ENCODE measurements at places on chromosomes 5 and 9. TPM values are rescaled to one million over a fixed set of nuclear protein-coding genes. Genes with fewer than 3 reads are reported as not detected.

The SLC6A7 gene
- not detected for total RNA-seq

The PCDHGB4 gene
- total RNA-seq = 1.7 TPM

The SPATA31A5 gene
- total RNA-seq = not detected

DNA sequence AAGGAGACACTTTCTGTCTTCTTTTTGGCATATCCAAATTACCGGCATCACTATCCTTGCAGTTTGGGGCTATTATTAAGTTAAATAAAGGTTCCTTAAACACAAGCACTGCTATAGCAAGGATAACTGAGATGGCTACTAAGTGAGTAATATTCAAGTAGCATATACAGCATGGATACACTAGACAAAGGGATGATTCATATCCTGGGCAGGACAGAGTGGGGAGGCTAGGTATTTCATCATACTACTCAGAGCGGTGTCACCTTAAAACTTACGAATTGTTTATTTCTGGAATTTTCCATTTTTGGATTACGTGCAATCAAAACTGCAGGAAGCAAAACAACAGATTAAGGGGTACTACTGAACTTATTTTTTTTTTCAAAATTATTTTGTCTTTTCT is 54.1 kb downstream of the FER start:
- H3K36me3 ChIP-seq = no peaks in the 10 kb centered on the region
- DNase-seq = no peak
- H3K4me3 ChIP-seq = no peak overlapping the region
- H3K4me1 ChIP-seq = no peaks in the 10 kb centered on the region
- H3K27me3 ChIP-seq = no peaks in the 10 kb centered on the region

GRCh38 chr5:96468956-96469355 is 35.9 kb upstream of the PCSK1 start:
- no peak for DNase-seq
- H3K27me3 ChIP-seq = no peaks in the 10 kb centered on the region
- H3K4me1 ChIP-seq = no peaks in the 10 kb centered on the region

DNA sequence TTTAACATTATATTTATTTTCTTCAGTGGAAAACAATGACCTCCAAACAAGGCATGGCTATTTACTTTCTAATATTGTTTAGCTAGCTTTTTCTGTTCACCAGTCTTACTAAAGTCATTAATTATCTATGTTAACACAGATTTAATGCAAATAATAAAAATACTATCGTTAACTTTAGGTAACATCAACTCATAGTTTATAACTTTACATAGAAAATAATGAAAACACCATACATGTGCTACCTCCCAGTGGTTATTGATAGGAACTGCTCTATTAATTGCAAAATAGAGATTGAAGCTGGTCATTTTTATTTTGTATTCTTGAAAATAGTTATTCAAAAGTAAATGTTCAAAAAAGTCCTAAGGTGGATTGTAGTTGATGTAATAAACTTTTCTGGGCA is 78.3 kb upstream of the HCN1 start:
- no peak overlapping the region for H3K27ac ChIP-seq
- DNase-seq = no peak
- H3K27me3 ChIP-seq = no peaks in the 10 kb centered on the region
- no peaks in the 10 kb centered on the region for H3K4me1 ChIP-seq

GRCh38 chr5:84130006-84130580 is 254.6 kb downstream of the EDIL3 start:
- DNase-seq = no peak
- H3K27me3 ChIP-seq = no peaks in the 10 kb centered on the region
- no peak overlapping the region for H3K27ac ChIP-seq
- no peaks in the 10 kb centered on the region for H3K4me1 ChIP-seq
- H3K36me3 ChIP-seq = no peaks in the 10 kb centered on the region

DNA sequence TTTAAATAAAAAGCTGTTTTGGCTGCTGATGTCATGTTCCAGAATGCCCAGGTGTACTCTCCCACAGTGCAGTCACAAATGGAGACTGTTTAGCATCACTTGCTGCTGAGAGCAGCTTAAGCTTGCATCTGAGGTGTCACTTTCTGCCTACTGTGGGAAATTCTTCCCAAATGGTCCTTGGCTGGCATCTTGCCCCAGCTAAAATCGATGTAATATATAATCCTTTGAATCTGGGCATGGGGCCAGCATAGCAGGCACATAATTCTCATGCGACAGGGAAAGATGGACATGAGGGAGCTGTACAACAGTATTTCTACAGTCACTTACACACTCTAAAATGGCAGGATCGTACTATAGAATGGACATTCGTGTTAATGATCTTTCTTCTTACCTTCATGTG is 144.3 kb downstream of the MACIR start:
- no peaks in the 10 kb centered on the region for H3K4me1 ChIP-seq
- H3K27ac ChIP-seq = no peak overlapping the region
- no peaks in the 10 kb centered on the region for H3K36me3 ChIP-seq
- no peaks in the 10 kb centered on the region for H3K27me3 ChIP-seq
- no peak for DNase-seq

DNA sequence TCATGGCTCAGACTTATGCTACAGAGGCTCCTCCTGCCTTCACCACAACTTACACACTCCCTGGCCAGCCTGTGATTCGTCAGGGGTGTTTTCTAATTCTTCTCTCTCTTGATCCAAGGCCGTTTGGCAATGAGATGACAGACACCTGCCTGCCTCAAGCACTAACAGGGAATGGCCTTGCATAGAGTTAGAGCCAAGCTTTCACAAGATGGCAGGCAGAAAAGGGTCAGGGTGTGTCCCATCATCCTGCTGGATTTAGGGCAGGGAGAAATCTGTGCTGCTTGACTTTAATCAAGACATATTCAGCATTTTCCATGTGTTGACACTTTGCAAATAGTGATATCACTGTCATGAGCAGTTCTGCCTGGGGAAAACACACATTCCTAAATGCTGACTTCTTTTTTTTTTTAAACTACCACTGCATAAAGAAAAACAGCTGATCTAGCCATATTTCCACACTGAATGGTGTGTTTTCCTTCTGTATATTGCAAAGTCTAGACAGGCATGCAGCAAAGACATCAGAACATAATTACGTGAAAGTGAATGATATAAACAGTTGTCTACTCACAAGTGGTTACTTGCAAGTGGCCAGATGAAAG is 95.0 kb upstream of the SLC25A48 start:
- H3K4me1 ChIP-seq = no peaks in the 10 kb centered on the region
- H3K27me3 ChIP-seq = no peaks in the 10 kb centered on the region
- no peak overlapping the region for H3K27ac ChIP-seq
- no peak for DNase-seq
- no peak overlapping the region for H3K4me3 ChIP-seq
- no peaks in the 10 kb centered on the region for H3K36me3 ChIP-seq

DNA sequence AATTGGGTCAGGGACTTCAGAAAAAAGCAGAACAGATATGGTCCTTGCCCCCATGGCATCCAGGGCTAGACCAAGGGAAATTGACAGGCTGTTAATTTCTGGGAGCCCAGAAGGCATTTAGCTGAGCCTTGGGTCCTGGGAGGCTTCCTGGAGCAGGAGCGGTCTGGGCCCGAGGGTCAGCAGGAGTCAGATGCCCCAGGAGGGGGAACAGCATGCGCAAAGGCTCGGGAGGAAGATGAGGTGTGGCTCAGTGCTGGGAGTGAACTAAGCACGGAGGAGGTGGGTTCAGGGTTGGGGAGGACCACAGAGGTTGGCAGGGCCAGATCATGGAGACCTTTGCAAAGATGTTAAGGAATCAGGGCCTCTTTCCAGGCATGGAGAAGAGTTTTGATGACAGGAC is 48.2 kb upstream of the NEURL1B start:
- no peak for DNase-seq
- H3K27me3 ChIP-seq = no peaks in the 10 kb centered on the region
- no peak overlapping the region for H3K4me3 ChIP-seq
- H3K36me3 ChIP-seq = no peaks in the 10 kb centered on the region
- H3K27ac ChIP-seq = no peak overlapping the region

DNA sequence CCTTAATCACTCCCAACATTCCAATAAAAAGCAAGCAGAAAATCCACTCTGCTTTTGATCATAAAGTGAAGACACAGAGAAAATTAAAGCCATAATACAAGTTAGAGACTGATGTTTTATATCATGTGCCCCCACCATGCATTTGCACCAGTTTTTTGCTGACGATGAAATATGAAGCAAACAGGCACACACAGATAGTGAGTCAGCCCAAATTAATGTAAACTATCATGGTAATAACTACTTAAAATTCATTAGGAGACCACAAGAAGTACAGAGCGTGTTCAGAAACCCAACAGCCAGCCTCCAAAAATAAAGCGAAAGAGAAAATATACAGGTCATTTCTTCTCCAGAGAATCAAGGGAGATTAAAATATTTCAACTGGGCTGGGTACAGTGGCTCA is 46.4 kb upstream of the KDM4C start:
- no peaks in the 10 kb centered on the region for H3K36me3 ChIP-seq
- no peak overlapping the region for H3K27ac ChIP-seq
- H3K27me3 ChIP-seq = no peaks in the 10 kb centered on the region
- H3K4me1 ChIP-seq = peaks cover 11% of the 10 kb centered on the region
- no peak for DNase-seq

GRCh38 chr9:16062542-16063240 is 509.8 kb downstream of the CCDC171 start:
- no peak overlapping the region for H3K4me3 ChIP-seq
- no peaks in the 10 kb centered on the region for H3K4me1 ChIP-seq
- H3K27me3 ChIP-seq = no peaks in the 10 kb centered on the region
- no peaks in the 10 kb centered on the region for H3K36me3 ChIP-seq
- DNase-seq = no peak
- no peak overlapping the region for H3K27ac ChIP-seq
